ENCODE measurements at places on chromosomes 16 and 17.
A peak's percentile ranks its signal among the peaks of the same experiment; 100 is the strongest.

- DNase-seq = no peak
- H3K27ac ChIP-seq = peak overlapping the region; percentile 87
- H3K27me3 ChIP-seq = no peaks in the 10 kb centered on the region
These were observed 681 bp downstream of the USP43 start for GRCh38 chr17:9645851-9646545.

DNA sequence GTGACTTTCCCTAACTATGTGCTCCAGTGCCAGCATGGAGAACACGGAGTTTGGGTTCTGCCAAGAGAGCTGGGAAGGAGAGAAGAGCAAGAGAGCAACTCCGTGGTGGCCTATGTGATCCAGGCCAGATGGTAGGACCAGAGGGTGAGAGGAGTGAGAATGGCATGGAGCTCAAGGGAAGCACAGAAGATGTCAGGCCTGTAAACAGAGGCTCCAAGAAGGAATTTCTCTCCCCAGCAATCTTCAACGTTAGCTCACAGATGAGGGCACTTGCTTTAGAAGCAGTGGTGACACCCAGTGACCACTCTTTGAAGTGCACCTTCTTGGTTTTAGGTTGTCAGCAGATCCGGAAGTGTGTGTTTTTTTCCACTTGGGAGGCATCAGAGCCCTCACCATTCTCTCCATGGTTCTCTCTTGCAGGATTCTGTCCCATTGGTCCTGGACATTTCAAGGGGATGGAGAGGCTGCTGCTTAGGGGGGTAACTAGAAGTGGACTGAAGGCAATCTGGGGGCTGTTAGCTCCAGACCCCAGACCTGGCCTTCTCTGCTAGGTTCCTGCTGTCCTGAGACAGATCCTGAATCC lies 18.1 kb upstream of the TMEM98 start:
- no peaks in the 10 kb centered on the region for H3K27me3 ChIP-seq
- no peak overlapping the region for H3K4me3 ChIP-seq
- no peak overlapping the region for H3K27ac ChIP-seq
- H3K36me3 ChIP-seq = no peaks in the 10 kb centered on the region
- H3K4me1 ChIP-seq = peaks cover 3% of the 10 kb centered on the region

GRCh38 chr17:27825459-27825858 lies 25.1 kb upstream of the NOS2 start:
- H3K4me1 ChIP-seq = no peaks in the 10 kb centered on the region
- H3K27me3 ChIP-seq = no peaks in the 10 kb centered on the region

- no peaks in the 10 kb centered on the region for H3K27me3 ChIP-seq
- no peaks in the 10 kb centered on the region for H3K4me1 ChIP-seq
- DNase-seq = no peak
- no peak overlapping the region for H3K27ac ChIP-seq
These were observed 14.8 kb upstream of the LIMD2 start for GRCh38 chr17:63714550-63715277.

GRCh38 chr17:2778489-2778888 lies 17.7 kb upstream of the RAP1GAP2 start:
- H3K4me1 ChIP-seq = no peaks in the 10 kb centered on the region
- no peak for DNase-seq
- H3K27ac ChIP-seq = no peak overlapping the region
- no peak overlapping the region for H3K4me3 ChIP-seq

DNA sequence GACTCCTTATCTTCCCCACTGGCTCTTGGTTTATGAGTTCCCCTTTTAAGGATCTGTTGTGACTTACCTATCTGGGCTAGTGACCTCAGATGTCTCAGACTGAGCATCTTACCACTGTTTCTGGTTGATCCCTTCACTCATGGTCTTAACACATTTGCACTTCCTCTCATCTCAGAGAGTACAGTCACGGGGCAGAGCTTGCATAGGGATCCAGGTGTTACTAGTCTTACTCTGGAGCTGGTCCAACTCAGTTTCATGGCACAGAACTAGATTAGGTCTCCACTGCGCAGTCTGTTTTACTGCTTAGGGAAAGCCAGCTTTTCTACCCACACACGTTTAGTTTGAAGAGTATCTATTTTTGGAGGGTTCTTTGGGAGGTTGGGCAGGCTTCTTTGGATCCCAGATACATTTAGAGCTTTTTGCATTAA lies 10.2 kb downstream of the GABARAPL2 start:
- no peak overlapping the region for H3K4me3 ChIP-seq
- H3K27me3 ChIP-seq = no peaks in the 10 kb centered on the region
- H3K4me1 ChIP-seq = no peaks in the 10 kb centered on the region
- no peak for DNase-seq

GRCh38 chr17:9205520-9206409 lies 184.5 kb downstream of the NTN1 start:
- H3K27ac ChIP-seq = no peak overlapping the region
- DNase-seq = no peak
- no peaks in the 10 kb centered on the region for H3K36me3 ChIP-seq
- peaks cover 7% of the 10 kb centered on the region for H3K4me1 ChIP-seq

DNA sequence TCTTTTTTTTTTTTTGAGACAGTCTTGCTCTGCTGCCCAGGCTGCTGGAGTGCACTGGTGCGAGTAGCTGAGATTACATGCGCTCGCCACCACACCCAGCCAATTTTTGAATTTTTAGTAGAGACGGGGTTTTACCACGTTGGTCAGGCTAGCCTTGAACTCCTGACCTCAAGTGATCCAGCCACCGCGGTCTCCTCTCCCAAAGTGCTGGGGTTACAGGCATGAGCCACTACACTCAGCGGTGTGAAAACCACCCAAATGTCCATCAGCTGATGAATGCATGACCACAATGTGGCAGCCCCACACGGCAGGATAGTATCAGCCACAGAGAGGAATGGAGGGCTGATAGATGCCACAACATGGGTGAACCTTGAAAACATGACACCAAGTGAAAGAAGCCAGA lies 2.1 kb downstream of the P2RX5 start:
- H3K36me3 ChIP-seq = no peaks in the 10 kb centered on the region
- H3K4me3 ChIP-seq = no peak overlapping the region
- peaks cover 8% of the 10 kb centered on the region for H3K4me1 ChIP-seq

- peaks cover 20% of the 10 kb centered on the region for H3K36me3 ChIP-seq
- no peak overlapping the region for H3K27ac ChIP-seq
- no peak overlapping the region for H3K4me3 ChIP-seq
- DNase-seq = no peak
- H3K27me3 ChIP-seq = no peaks in the 10 kb centered on the region
- peaks cover 2% of the 10 kb centered on the region for H3K4me1 ChIP-seq
These were observed 16.8 kb upstream of the FASN start for GRCh38 chr17:82114872-82115271.

DNA sequence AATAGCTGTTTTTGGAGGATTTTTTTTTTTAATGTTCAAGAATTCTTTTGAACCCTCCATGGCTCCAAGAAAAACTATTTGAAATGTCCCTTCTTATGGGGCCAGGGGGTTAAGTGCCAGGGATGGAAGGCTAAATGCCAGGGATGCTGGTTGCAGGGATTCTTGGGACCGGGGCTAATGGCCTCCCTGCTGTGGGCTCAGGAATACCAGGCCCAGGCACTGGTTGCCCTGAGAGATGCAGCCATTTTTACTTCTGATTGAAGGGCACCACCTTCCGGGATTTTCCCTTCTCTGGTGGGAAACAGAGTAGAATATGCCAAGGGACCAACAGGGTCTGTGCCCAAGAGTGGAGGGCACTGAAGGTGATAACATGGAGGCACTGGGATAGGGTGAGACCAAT lies 10.9 kb upstream of the KAT7 start:
- H3K27ac ChIP-seq = peak overlapping the region; percentile 80
- peaks cover 47% of the 10 kb centered on the region for H3K4me1 ChIP-seq
- H3K27me3 ChIP-seq = no peaks in the 10 kb centered on the region
- DNase-seq = no peak
- no peaks in the 10 kb centered on the region for H3K36me3 ChIP-seq

GRCh38 chr17:17778308-17779014 lies 58.3 kb downstream of the SREBF1 start:
- H3K36me3 ChIP-seq = no peaks in the 10 kb centered on the region
- H3K27ac ChIP-seq = peak overlapping the region; percentile 67
- peaks cover 34% of the 10 kb centered on the region for H3K4me1 ChIP-seq
- H3K27me3 ChIP-seq = peaks cover 8% of the 10 kb centered on the region
- H3K4me3 ChIP-seq = no peak overlapping the region

GRCh38 chr16:73670836-73671820 lies 623.2 kb upstream of the ZFHX3 start:
- no peak overlapping the region for H3K27ac ChIP-seq
- no peaks in the 10 kb centered on the region for H3K27me3 ChIP-seq
- no peak overlapping the region for H3K4me3 ChIP-seq
- no peaks in the 10 kb centered on the region for H3K4me1 ChIP-seq

DNA sequence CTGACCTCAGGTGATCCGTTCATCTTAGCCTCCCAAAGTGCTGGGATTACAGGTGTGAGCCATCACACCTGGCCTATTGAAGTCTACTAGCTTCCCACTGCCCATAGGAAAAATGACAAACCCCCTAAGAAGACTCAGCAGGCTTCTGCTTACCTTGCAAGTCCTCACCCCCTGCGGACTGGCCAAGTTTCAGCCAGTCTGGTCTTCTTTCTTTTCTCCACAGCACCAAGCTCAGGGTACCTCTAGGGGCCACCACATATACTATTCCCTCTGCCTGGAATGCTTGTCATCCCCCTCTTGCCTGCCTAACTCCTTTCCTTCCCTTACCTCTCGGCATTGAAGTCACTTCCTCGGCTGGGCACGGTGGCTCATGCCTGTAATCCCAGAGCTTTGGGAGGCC lies 31.2 kb downstream of the ABCC3 start:
- H3K27ac ChIP-seq = no peak overlapping the region
- DNase-seq = no peak
- no peaks in the 10 kb centered on the region for H3K36me3 ChIP-seq
- H3K4me3 ChIP-seq = no peak overlapping the region
- no peaks in the 10 kb centered on the region for H3K27me3 ChIP-seq
- peaks cover 40% of the 10 kb centered on the region for H3K4me1 ChIP-seq

DNA sequence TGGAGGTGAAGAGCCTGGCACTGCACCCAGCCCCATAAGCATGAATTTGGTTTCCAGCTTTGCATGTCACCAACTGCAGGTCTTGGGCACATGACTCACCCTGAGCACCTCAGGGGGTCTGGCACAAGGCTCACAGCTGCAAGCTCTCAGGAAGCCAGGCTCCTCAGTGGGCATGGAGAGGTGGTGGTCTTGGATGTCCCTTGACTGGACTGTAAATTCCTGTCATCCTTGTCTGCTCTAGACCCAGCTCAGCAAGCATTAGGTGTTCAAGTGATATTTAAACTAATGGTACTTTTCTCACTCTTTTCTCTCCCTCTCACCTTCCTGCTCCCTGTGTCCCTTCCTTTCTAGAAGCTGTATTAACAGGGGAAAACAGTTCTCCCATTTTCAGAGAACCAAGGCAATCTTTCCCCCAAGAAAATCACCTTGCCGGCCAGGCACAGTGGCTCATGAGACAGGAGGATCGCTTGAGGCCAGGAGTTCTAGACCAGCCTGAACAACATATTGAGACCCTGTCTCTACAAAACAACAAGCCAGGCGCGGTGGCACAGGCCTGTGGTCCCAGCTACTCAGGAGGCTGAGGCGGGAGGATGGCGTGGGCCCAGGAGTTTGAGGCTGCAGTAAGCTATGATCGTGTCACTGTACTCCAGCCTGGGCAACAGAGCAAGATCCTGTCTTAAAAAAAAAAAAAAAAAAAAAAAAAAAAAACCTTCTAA lies 5.1 kb upstream of the KIFC3 start:
- peaks cover 32% of the 10 kb centered on the region for H3K4me1 ChIP-seq
- no peak for DNase-seq
- peak overlapping the region; percentile 65 for H3K27ac ChIP-seq
- H3K27me3 ChIP-seq = no peaks in the 10 kb centered on the region
- no peak overlapping the region for H3K4me3 ChIP-seq

DNA sequence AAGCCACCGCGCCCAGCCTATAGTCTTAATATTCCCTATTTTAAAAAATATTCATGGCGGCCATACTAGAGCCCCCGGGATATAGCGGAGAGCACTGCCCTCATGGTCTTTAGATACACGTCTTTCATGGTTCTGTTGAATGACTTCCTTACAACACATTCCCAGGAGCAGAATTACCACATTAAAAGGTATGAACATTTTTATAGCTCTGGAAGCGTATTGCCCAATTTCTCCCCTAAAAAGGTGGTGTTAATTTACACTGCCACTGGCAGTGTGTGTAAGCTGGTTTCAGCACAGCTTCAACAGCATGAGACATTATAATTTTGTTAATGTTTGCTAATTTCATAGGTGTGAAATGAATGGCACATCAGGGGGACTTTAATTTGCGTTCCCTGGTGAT lies 19.0 kb downstream of the C17orf100 start:
- H3K27me3 ChIP-seq = no peaks in the 10 kb centered on the region
- no peak for DNase-seq
- peaks cover 11% of the 10 kb centered on the region for H3K4me1 ChIP-seq
- peak overlapping the region; percentile 83 for H3K27ac ChIP-seq

DNA sequence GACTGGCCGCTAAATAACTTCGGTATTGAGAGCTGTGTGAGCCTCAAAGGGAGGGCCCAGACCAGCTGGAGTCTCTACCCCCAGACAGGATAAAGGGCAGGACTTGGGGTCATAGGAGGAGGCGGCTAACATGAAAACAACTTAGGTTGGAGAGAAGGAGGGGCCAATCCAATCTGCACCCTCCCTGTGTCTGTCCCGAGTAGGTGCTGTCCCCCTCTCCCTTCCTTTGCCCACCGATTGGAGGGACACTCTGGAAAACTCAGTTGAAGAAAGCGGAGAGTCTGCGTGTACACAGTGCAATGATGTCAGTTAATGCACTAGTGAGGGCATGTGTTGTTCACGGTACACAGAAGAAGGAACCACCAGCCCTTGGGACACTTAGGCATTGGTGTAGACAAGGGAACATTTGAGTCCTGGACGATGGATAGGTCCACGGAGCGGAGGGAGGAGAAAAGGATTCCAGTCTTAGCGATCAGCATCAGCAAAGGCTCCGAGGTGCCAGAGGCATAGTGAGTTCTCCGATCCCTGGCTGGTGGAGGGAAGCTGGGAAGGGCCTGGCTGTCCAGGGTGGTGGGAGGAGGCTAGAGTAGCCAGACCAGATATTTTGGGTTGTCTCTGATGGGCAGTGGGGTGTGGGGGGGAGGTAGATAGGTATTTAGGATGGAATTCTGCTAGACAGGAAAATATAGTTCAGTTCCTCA lies 761 bp downstream of the NOL3 start:
- peak overlapping the region; percentile 97 for H3K27ac ChIP-seq
- H3K4me3 ChIP-seq = peak overlapping the region; percentile 31

- H3K4me3 ChIP-seq = no peak overlapping the region
- H3K4me1 ChIP-seq = peaks cover 79% of the 10 kb centered on the region
- no peak for DNase-seq
- H3K27me3 ChIP-seq = no peaks in the 10 kb centered on the region
These were observed 21.5 kb downstream of the MYO18A start for GRCh38 chr17:29158488-29159275.

Data from esophagus squamous epithelium (tissue), 5 donors.